ENCODE measurements at places on chromosomes 2 and 18.
A peak's percentile ranks its signal among the peaks of the same experiment; 100 is the strongest.

DNA sequence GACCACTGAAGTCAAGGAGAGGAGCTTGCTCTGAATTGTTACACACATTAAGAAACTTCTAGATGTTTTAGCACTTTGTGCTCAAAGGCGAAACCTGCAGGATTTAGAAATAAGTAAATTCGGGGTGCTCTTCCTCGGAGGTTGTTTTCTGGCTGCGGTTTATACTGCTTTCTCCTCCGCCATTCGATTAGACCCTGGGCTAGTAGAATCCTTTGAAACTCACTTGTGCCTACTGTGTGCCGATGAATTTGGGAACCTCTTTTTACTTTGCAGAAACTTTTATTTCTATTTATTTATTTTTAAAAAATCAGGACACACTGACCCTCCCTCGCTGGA lies 3.5 kb downstream of the MEIS1 start:
- DNase-seq: no peak

DNA sequence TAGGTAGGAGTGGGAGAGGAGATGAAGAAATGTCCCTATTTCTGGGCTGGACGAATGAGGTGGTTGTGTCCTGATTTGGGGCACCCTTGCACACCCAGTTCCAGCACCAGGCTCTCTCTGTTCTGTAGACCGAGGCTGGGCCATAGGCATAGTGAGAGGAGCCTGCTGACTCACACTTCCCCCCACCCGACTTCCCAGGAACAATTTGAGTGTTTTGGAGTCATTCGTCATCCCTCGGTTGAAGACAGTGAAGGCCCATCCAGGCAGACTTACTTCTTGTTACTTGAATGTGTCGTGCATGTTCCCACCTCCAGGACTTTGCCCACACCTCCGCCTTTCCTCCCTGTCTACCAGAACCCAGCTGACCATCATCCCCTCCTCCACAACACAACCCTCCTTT lies 179.1 kb downstream of the HAUS1 start:
- DNase-seq: no peak

GRCh38 chr2:1455466-1455865 lies 42.2 kb downstream of the TPO start:
- no peak for DNase-seq

GRCh38 chr18:44920441-44920840 lies 239.8 kb downstream of the SETBP1 start:
- no peak for DNase-seq

GRCh38 chr2:168180914-168181313 lies 66.5 kb downstream of the STK39 start:
- DNase-seq: no peak

DNA sequence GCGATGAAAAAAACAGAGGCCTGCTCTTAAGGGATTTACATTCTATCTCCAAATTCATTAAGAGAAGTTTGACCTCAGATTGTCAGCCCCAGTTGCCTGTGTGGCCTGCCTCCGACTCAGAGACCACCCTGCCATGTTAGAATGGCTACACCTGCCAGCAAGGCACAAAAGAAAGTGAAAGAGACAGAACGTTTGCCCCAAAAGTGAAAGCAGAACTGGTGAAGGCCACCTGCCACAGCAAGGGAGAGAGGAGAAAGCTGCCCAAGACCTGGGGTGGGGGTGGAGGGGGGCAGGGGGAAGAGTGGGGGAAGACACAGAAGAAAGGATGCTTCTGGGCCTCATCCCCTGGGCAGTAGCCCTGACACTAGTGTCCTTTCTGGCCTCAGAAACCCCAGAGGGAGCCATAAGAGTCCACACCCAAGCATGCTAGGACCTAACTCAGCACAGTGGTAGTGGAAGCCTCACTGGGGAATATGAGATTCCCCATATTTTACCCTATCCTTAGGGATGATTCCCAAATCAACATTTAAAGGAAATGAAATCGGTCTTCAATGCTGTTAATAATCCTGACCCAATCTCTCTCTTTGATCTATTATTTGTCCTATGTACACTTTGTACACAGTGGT lies 389.7 kb downstream of the TXNL1 start:
- DNase-seq: no peak

GRCh38 chr18:79480171-79481045 lies 84.7 kb downstream of the NFATC1 start:
- DNase-seq: no peak

- no peak for DNase-seq
Measured at GRCh38 chr2:26613241-26614215, 27.6 kb downstream of the CIB4 start.

DNA sequence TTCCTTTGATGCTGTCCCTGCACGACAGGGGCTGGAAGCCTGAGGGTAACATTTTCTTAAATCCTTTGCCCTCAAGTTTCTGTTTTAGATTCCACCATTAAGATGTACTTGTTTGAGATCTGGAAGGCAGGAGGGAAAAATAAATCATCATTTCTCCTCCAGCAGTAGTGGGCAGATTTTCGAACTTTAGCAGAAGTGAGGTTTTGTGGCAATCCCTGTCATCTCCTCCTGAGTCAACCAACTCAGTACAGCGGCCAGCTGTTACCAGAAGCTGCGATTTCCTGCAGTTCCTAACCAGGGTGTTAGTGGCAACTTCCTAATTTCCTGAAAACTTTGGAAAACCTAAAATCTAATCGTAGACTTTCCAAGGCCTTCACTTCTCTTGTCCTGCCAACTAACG lies 517.2 kb upstream of the ACVR2A start:
- DNase-seq: no peak

GRCh38 chr18:62767836-62768557 lies 52.7 kb downstream of the PHLPP1 start:
- no peak for DNase-seq

DNA sequence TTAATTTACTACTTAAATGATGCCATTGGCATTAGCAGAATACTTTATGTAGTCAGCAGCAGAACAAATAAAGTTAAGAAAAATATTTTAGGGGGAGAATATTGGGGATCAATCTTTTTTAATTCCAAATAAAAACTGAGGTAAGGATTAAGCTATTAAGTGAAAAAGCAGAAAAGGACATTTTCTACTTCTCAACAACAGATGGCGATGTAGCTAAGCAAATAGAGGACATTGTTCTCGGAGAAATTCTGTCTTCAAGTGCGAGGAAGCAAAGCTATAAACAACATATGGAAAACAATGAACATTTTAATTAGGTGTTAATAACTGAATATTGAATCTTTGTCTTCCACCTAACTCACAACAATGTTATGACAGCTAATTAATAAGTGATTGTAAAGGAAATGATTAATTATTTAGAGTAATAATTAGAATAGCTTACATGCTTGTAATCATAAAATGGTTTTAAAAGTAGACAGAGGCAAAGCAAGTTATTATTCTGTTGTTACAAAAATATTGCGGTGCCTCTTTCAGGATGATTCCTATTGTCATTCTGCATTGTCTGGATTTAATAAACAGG lies 32.9 kb upstream of the CCDC93 start:
- DNase-seq: peak; percentile 33

- DNase-seq: no peak
Measured at GRCh38 chr2:206942592-206943478, 3.5 kb downstream of the CPO start.

GRCh38 chr2:202114795-202115194 lies 41.7 kb downstream of the KIAA2012 start:
- peak; percentile 56 for DNase-seq

GRCh38 chr2:212777020-212777491 lies 238.5 kb upstream of the ERBB4 start:
- peak; percentile 12 for DNase-seq

DNA sequence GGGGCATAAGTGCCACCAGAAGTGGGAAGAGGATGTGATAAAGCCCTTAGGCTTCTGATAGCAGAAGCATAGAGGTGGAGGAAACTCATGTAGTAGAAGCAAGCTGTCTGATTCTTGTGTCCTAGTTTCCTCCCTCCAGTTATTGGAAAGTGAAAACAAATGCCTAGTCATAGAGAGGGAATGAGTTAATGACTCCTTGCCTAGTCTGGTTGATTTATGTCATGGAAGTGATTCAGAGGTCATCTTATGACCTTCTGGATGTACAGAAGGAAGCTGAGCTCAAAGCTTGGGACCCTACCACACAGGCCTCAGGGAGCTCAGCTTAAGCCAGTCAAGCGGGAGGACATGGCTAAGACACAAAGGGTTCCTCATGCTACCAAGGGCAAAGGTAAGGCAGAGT lies 232.2 kb downstream of the THSD7B start:
- DNase-seq: no peak

GRCh38 chr2:237185553-237185925 lies 99.8 kb downstream of the COPS8 start:
- no peak for DNase-seq

GRCh38 chr2:62536873-62537547 lies 31.0 kb upstream of the TMEM17 start:
- no peak for DNase-seq

DNA sequence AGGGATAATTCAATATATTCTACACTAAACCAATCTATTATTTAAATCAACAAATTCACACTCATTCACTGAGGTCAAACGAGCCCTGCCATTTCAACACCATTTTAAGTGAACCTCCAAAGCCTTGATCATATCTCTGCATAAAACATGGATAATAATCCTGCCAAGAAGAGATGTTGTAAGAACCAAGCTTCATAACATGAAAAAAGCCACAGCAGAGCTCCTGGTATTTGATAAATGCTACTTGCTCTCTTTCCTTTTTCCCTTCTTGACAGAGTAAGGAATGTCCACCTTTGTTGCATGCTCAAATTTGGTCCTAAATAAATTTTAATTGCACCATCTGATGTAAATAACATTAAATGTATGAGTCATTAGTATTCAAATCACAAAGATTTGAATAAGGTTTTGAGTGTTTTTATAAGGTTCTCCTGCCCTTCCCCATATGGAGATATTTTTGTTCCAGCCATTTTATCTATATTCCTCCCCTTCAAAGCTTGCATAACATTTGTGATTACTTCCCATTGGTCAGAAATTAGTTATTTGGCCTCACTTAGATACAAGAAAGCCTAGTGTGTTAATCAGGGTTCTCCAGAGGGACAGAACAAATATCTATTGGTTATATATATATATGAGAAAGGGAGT lies 318.8 kb downstream of the RND3 start:
- DNase-seq: no peak

- no peak for DNase-seq
Measured at GRCh38 chr18:24472591-24472990, 12.2 kb downstream of the HRH4 start.

GRCh38 chr2:178374865-178375264 lies 76.1 kb downstream of the PRKRA start:
- DNase-seq: no peak

DNA sequence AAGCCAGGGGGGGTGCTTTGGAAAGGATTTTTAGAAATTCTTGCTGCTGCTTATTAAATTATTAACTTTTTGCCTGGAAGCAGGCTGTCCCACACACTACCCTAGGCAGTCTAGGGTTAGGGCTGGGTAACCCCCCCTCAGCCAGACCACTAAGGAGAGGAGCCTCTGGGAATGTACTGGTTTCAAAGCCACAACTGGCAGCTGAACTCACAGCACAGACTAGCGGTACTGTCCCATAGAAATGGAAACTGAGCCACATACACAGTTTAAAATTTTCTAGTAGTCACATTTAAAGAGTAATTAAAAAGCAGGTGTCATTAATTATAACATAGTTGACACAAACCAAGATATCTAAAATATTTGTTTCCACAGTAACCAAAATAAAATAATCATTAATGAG lies 50.1 kb downstream of the SPRED2 start:
- DNase-seq: no peak

- DNase-seq: no peak
Measured at GRCh38 chr2:143815082-143815481, 685.9 kb downstream of the ARHGAP15 start.

GRCh38 chr2:116769514-116769913 lies 1045.0 kb upstream of the DDX18 start:
- DNase-seq: no peak

DNA sequence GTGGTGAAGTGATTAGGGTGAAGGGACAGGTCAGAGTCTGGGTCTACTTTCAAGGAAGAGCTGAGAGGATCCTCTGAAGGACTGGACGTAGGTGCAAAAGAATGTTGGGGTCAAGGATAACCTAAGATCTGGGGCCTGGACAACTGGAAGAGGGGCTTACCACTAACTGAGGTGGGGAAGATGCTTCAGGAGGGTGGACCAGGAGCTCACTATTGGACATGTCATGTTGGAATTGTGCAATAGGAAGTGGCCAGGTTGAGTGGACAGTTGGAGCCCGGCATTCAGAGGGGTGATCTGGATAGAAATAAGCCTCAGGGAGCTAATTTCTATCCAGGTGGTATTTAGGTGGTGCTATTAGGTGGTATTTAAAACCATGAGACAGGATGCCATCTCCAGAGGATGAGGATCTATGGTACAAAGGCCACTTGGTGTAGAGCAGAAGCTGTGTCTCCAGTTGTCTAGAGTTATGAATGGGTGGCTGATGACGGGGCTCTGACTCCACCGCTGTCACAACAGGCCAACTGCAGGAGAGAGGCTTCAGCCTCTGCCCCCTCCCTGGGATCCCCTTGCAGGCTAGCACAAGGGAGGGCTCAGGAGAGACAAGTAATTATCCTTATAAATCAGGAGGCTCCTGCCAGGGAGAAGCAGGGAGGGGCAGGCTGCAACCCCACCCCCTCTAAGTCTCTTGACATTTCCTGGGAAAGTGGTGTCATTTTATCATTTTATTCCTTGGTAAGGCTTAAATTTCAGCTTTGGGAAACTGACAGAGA lies 158.0 kb downstream of the SMAD7 start:
- DNase-seq: no peak

DNA sequence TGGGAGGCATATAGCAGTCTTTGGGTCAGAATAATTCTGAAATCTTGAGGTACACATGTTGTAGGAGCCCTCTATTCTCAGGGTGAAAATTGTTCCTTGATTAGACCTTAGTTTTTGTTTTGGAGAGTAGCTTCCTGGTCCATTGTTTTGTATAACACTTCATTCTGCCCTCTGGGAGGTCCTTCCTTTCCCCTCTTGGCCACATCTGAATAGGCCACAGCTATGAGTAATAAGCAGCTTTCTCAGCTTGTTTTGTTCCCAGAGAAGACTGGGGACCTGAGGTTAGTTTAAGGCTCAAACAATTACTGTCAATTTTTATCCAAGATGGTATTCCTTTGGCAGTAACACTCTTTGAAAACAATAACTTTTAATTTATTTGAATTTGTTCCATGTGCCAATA lies 72.6 kb upstream of the NOL4 start:
- DNase-seq: no peak

GRCh38 chr2:212494418-212495020 lies 44.1 kb downstream of the ERBB4 start:
- no peak for DNase-seq

DNA sequence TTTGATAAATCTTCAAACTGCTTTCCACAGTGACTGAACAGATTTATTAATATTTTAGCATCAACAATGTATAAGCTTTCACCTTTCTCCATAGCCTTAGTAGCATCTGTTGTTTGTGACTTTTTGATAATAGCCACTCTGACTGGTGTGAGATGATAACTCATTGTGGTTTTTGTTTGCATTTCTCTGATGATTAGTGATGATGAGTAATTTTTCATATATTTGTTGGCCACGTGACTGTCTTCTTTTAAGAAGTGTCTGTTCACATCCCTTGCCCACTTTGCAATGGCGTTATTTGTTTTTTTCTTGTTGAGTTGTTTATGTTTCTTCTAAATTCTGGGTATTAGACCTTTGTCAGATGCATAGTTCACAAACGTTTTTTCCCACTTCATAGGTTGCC lies 952.9 kb downstream of the TRIB2 start:
- DNase-seq: no peak
